Epithelial cell of esophagus (primary cell): ENCODE measurements at places on chromosomes 4 and X.

GRCh38 chr4:39354254-39354552 is 12.0 kb downstream of the RFC1 start:
- DNase-seq: no peak

GRCh38 chr4:147244786-147245185 is 236.1 kb upstream of the EDNRA start:
- DNase-seq: no peak

- DNase-seq: no peak
These were observed 306.7 kb downstream of the GBA3 start for GRCh38 chr4:22999419-22999818.

- peak; percentile 77 for DNase-seq
These were observed at the start of gene SYNPO2 for GRCh38 chr4:118888666-118889311. SYNPO2 (plus strand) TSS chr4:118888854; CDS start chr4:118889037, 183 bp downstream.

- no peak for DNase-seq
These were observed 56.0 kb upstream of the BMPR1B start for GRCh38 chr4:94701631-94702300.

- DNase-seq: no peak
These were observed 12.6 kb downstream of the PCDH10 start for GRCh38 chr4:133161570-133162295.

DNA sequence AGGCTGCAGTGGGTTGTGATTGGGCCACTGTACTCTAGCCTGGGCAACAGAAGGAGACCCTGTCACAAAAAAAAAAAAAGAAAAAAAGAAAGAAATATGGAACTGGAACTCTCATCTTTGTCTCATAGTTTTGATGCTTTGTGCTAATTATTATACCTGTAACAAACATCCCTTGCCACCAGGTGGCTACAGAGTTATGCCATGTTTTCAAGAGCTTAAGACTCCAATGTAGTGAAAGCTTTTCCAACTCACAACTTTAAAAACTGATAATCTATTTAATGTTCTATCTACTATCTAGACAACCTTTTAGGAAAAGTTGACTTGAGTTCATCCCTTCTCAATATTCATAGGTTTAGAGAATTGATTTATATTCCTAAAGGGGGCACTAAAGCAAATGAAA is 42.4 kb downstream of the HTR2C start:
- peak; percentile 32 for DNase-seq

DNA sequence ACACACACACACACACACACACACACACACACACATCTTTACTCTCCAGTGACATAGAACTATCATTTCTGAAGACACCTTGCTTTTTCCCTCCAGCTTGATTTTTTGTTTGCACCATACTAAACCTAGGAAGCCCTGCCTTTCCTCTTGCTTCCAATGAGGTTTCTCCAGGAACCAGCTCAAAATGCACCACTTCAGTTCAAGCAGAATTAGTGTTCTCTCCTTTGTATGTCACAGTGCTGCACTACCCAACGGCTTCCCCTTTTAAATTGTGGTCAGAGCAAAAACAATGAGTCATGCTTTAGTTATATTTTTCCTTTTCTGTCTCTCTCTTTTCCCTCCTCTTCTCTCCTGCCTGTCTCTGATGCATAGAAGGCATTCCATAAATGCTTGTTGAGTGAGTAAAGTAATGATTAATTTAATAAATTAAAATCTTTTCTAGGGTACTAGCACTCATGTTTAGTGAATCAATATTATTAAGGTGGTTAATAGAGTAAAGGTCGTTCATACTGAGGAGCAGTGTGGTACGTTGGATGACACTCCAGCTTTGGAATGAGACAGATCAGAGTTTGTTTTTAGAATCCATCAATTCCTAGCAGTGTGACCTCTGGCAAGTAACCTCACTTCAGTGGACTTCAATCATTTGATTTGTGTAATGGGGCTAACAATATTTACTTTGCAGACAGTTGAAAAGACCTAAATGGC is 5.9 kb downstream of the RTL3 start:
- DNase-seq: peak; percentile 60

- peak; percentile 46 for DNase-seq
These were observed 587 bp downstream of the CD99 start for GRCh38 chrX:2691543-2692220.

GRCh38 chr4:8345053-8345945 is 75.7 kb downstream of the HTRA3 start:
- DNase-seq: no peak

- no peak for DNase-seq
These were observed 12.4 kb upstream of the ZCCHC13 start for GRCh38 chrX:74291577-74291963.

- DNase-seq: no peak
These were observed 2.1 kb downstream of the PPAT start for GRCh38 chr4:56433280-56433679.

DNA sequence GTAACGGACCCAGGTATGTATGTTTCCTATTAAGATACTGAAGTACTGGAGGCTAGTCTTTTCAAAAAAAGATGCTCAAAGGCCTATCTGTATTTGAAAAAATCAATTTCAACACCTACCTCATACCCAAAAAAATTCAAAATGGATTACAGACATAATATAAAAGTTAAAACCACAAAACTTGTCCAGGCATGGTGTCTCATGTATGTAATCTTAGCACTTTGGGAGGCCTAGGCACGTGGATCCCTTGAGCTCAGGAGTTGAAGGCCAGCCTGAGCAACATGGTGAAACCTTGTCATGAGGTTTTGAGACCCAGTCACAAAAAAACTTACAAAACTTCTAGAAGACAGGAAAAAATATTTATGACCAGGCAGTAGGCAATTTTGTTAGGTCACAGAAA is 16.7 kb downstream of the RBMX start:
- peak; percentile 63 for DNase-seq

DNA sequence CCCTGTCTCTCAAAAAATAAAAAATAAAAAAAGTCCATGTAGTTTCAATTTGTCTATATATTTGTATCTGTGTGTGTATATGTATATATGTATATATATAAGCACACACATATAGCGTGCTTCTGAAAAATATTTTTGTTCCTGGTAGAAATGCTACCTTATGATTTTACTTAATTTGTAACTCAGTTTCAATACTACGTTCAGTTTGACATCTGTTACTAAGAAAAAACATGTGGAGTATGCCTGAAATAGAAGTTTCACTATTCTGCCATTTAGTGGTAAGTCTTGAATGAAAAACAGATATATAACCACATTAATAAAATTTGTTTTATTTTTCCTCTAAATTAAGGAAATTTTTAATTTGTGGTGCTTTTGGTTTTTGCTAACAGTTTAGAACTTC is 14.2 kb downstream of the FSTL5 start:
- no peak for DNase-seq

DNA sequence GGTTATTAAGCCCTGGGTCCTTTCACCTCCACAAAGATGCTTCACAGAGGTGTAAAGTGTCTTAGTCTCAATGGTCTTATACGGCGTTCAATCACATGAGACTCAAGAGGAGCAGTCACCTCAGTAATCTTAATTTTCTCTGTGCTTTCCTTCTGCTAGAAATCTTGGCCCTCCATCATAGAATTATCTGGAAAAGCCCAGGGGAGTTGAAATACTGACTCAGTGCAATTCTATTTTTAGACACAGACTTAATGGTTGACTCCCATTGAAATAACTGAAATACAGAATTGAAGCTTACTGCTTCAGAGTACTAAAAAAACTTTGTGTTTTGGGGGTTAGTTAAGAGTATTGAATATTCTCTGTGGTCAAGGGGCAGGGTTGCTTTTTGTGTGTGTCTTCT is 94.5 kb upstream of the IL15 start:
- no peak for DNase-seq

DNA sequence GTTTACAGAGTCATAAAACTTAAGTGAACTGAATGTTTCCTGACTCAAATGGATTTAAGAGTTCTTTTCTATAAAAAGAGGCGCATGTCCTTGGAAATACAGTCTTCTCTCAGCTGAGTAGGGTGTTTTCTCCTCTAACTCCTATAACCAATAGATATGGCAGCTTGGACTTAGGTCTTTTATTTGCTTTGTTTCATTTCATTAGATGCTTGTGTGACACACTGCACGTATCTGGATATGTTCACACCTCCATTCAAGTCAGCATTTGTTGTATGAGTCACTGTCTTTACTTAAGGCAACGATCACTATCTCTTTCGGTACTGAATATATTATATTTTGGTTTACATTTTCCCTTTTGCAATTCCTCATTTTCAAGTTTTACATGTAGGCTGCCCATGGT is 136.6 kb downstream of the ARSF start:
- DNase-seq: peak; percentile 54

DNA sequence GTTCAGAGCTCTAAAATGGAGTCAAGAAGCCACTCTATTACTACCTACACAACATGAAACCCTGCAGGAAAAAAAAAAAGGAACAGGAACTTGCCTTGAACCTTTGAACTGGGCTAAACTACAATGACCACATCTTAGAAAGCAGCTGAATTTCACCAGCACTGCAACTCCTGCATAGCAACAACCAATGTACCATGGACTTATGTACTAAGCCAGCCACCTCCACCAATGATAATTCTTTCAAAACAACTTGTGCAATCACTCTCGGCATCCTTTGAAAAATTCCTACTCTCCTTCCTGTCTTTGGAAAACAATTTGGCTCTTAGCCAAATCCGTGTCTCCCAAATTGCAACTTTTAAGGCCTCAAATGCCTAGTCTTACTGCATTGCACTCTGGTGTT is 26.8 kb upstream of the FMR1 start:
- peak; percentile 14 for DNase-seq

DNA sequence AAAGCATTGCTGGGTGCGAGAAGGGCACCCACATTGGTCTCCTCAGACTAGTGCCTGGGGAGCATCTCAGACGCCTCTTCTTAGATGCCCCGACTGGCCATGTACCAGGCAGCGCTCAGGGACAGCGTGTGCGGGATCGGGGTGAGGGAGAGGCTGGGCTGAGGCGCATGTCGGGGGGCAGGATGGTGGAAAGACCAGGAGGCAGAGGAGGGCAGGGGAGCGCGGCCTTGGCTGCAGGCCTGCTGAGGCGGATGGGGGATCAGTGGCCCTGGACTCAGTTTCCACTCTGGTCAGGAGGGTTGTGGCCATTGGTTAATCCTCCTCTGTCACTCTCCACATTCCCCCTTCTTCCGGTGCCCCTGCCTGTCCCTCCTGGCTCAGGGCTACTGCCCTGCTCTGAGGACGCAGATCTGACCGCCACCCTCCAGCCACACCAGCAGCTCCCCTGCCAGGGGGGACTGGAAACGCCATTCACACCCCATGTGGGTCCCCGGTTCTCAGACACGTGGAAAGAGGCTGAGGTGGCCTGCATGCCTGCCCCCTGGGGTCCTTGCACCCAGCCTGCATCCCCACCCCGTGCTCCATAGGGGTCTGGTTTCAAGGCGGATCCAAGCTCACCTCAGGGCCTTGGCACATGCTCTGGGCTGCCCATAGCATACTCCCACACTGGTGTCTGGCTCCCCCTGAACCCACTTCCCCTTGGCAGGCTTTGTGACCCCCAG is 105.9 kb downstream of the CPZ start:
- DNase-seq: no peak

GRCh38 chrX:20284992-20285391 is 18.3 kb upstream of the RPS6KA3 start:
- DNase-seq: no peak

GRCh38 chr4:51906167-51906958 is 63.4 kb downstream of the DCUN1D4 start:
- no peak for DNase-seq

- no peak for DNase-seq
These were observed 58.6 kb upstream of the USP9X start for GRCh38 chrX:41026702-41027078.

DNA sequence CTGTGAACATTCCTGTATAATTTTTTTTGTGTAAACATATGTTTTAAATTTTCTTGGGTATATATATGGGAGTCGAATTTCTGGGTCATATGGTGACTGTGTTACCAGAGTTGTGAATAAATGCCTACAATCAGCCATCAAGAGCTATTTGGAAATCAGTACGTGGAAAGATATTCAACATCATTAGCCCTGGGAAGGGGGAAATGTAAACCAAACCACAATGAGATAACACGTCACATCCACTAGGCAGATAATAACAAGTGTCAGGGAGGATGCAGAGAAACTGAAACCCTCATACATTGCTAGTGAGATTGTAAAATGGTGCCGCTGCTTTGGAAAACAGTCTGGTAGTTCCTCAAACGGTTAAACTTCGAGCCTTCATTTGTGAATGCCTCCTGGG is 43.9 kb downstream of the LUZP4 start:
- DNase-seq: no peak

GRCh38 chrX:154737136-154737535 is 13.7 kb downstream of the GAB3 start:
- no peak for DNase-seq

GRCh38 chr4:173367946-173368345 is 2.8 kb upstream of the SAP30 start:
- DNase-seq: peak; percentile 55

DNA sequence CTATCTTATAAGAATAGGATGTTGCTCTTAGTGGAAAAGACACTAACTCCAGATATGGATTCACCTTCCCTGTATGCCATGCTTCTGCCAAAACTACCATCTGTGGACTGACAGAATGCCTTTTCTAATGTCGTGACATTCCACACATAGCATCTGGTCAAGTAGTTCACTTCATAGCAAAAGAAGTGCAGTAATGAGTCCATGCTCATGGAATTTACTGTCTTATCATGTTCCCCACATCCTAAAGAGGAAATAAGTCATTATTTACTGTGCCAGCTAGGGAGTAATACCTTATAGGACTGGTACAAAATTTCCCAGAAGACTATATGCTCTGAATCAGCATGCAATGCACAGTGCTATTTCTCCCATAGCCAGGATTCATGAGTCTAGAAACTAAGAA is 562.4 kb downstream of the TLL1 start:
- peak; percentile 83 for DNase-seq

GRCh38 chr4:52933738-52934137 is 71.6 kb downstream of the RASL11B start:
- no peak for DNase-seq

GRCh38 chrX:150229030-150229429 is 134.1 kb upstream of the MAMLD1 start:
- no peak for DNase-seq

GRCh38 chr4:101851672-101852071 is 61.1 kb downstream of the BANK1 start:
- no peak for DNase-seq

- DNase-seq: no peak
These were observed 188.5 kb downstream of the SPRY1 start for GRCh38 chr4:123585111-123585510.

- no peak for DNase-seq
These were observed 578.9 kb upstream of the FAT1 start for GRCh38 chr4:187302457-187303150.

GRCh38 chrX:54076903-54077302 is 32.6 kb upstream of the PHF8 start:
- DNase-seq: peak; percentile 84

- DNase-seq: no peak
These were observed 59.0 kb downstream of the PCGF3 start for GRCh38 chr4:764405-765169.

DNA sequence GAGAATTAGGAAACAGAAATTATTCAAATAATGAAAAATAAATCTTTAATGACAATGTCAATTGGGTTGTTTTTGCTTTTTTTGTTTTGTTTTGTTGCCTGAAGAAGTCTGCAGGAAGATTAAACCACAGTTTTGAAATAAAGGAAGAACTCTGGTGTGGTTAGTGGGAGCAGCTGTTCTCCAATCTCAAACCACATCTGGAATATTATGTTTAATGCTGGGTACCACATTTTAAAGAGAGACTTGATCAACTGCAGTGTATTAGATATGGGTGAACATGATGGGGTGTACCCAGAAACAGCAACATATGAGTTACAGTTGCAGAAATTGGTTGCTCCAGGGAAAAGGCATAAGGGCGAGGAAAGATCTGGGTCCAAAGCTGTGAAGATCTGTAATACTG is 171.2 kb upstream of the RPL34 start:
- DNase-seq: no peak
